ENCODE measurements at places on chromosomes 16 and 17. TPM values are rescaled to one million over a fixed set of nuclear protein-coding genes. Genes with fewer than 3 reads are reported as not detected.

GRCh38 chr17:78111016-78111726 lies 17.4 kb downstream of the TMC6 start:
- DNase-seq: peak; percentile 76

The KRTAP4-4 gene
- total RNA-seq: not detected

The G6PC1 gene
- not detected for total RNA-seq

GRCh38 chr16:66391726-66392670 lies 25.5 kb downstream of the CDH5 start:
- no peak for DNase-seq

GRCh38 chr17:67171560-67171959 lies 73.4 kb downstream of the HELZ start:
- no peak for DNase-seq

- DNase-seq: no peak
Measured at GRCh38 chr17:62870030-62870541, 62.0 kb upstream of the MARCHF10 start.

DNA sequence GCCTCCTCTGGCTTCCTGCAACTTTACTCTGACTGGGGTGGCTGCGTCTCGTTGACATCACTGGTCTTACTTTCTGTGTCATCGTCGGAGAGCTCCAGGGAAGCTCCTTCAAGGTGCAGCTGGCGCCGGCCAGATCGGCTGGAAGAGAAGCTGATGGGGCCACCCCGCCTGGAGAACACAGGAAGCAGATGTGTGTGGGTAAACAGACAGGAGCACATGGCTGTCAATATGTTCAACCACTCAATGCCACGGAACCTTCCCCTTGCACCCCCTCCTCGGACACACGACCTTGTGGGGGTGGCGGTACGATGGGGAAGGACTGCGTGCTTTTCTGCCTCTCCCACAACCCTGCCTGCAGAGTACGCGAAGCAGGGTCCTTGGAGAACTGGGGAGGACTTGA lies 40.1 kb downstream of the NDEL1 start:
- no peak for DNase-seq

- DNase-seq: no peak
Measured at GRCh38 chr16:21070564-21070963, 80.1 kb downstream of the DNAH3 start.

The C16orf86 gene
- total RNA-seq: 4.8 TPM

GRCh38 chr16:75238132-75238852 lies 13.1 kb downstream of the BCAR1 start:
- peak; percentile 91 for DNase-seq

GRCh38 chr17:21028192-21028591 lies 14.6 kb downstream of the USP22 start:
- DNase-seq: no peak

GRCh38 chr17:58081646-58082340 lies 1.4 kb upstream of the DYNLL2 start:
- DNase-seq: no peak

The CRISPLD2 gene
- total RNA-seq: 311 TPM

The GUCY2D gene
- not detected for total RNA-seq

DNA sequence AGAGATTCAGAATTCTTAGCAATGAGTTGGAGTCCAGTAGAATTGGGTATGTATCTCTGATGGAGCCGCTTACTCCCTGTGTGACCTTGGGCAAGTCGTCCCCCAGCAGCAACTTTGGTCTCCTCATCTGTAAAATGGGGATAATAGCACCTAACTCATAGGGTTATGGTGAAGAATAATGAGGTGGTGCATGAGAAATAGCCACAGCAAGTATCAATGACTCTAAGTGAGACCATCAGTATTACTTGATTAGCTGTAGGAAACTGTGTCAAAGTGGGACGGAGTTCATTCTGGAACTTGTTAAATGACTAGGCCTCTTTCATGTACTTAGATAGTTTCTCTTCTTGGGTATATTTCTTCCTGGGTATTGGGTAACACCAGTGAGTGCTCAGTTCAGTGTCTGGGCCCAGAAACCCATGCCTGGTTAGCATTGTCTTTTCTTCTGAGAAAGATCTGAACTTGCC lies 6.4 kb downstream of the PRKCB start:
- DNase-seq: no peak

DNA sequence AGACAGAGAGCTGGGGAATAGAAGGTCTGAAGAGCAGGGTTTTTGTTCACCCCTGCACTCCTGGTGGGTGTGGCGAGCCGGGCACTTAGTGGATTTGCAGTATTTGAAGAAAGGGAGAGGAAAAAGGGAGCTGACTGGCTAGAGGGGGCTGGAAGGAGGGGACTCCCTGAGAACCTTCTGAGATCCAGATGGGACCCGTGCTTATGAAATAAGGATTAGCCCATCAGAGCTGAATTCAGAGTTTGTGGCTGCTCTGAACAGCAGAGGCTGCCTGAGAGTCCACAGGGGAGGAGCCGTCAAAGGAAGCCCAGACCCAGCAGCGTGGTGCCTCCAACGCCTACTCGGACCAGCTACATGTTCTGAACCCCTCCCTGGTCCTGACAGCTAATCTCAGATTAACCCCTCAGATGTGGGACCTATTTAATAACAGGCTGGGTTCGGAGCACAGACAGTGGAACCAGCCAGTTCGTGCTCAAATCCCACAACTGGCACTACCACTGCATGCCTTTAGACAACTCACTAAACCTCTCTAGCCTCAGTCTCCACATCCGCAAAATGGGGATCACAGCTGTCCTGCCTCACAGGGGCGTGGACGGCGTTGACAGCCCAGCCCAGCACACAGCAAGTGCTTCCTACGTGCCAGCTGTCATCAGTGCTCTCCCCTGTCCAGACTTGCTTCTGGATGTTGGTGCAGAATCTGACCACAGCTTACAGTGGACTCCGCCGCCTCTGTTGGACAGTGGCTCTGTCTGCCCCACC lies 70.6 kb downstream of the DYNLRB2 start:
- DNase-seq: no peak

DNA sequence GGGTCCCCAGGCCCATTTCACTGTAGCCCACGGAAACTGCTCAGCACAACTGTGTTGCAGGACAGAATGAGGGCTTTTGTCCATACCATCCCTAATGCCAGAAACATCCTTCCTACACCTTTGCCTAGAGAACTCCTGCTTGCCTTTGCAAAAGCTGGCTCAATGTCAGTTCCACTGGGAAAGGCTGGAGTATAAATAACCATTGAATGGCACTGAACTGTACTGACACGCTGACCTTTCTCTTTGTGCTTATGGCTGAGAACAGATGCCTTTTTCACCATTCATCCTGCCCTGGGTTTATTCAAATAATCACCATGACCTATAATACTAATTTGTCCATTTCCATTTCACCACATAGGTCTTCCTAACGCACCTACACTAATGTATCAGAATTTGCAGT lies 300.3 kb downstream of the XYLT1 start:
- DNase-seq: no peak
